ENCODE measurements at places on chromosomes 11 and 22.

- DNase-seq = no peak
These were observed 11.6 kb downstream of the SLC3A2 start for GRCh38 chr11:62892077-62892922.

- DNase-seq = no peak
These were observed 19.0 kb upstream of the LIMK2 start for GRCh38 chr22:31193092-31193491.

DNA sequence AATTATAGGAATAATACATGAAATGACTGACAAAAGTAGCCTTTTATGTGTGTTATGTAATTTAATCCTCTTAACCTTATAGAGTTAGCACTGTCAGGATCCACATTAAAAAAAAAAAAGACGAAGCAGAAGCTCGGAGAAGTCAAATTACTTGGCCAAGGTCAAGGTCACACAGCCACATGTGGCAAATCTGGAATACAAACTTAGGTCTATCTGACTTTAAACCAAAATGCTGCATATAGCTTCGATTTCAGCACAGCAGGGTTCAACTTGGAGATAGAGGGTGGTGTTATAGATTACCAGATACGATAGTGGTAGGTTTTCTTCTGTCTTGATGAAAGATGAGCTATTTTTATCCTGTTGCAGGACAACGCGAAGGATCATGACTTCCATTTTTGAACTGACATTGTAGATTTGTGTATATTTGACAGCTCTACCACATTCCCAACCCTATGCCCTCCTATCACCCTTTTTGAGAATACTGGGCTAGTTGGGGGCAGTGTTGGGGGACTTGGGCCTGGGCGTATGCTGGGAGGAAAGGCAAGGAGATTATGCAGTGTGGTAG, 11.6 kb upstream of the EHF start:
- DNase-seq = no peak

DNA sequence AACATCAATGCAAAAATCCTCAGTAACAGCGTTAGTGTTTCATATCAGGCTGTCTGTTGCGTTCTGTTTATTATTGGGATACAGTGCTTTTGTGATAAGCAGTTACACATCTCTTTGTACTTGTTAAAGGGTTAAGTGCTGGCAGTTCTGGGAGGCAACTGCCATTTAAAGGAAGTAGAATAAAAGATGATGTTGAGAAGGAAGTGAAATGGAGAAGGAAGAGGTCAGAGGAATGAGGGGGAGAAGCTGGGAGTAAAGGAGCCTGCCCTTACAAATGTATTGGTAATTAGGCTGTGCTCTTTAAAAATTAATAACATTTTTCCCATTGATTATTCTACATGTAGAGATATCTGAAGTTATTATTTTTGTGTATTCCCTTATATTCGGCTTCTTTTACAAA, 674.7 kb downstream of the NTM start:
- no peak for DNase-seq

DNA sequence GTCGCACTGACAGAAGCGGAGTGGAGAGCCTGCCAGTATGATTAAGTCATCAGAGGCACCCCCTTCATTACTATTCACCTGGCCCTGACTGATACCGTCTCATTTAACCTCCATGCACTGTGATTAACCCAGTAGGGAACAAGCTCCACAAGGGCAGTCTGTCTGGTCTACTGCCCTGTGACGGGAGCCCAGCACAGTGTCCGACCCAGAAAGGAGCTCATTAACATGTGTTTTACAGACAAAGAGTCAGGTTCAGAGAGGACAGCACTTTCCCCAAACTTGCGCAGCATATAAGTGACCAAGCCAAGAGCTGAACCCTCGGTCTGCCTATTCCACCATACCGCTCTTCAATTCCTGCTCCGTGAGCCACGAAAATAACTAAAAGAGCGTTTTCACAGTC, 129.5 kb downstream of the RRAS2 start:
- DNase-seq = no peak

GRCh38 chr22:42444077-42444904, 12.1 kb upstream of the NFAM1 start:
- peak; percentile 82 for DNase-seq

DNA sequence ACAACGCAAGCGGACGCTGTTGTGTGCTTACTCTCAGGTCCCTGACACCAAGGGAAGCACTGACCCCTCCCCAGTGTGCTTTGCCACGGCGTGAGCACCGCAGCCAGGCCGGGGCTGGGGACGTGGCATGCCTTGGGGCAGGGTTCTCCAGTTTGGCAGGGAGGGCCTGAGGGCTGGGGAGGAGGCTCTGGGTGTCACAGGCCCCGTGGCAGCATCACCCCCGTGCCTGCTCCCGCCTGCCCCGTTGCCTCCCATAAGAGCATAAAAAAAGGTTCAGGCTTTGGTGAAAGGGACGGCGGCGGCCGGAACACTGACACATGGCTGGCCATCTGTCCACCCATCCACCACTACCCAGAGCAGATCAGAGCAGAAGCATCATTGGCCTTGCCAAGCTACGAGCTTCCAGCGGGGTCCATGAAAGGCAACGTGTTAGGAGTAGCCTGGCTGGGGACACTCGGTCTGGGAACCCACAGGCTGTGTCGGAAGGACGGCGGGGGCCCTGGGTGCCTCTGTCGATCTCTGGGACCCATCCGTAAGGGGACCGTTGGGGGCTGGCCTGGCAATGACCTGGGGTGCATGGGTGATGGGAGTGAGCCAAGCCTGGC, 183.0 kb downstream of the IGLL1 start:
- no peak for DNase-seq

DNA sequence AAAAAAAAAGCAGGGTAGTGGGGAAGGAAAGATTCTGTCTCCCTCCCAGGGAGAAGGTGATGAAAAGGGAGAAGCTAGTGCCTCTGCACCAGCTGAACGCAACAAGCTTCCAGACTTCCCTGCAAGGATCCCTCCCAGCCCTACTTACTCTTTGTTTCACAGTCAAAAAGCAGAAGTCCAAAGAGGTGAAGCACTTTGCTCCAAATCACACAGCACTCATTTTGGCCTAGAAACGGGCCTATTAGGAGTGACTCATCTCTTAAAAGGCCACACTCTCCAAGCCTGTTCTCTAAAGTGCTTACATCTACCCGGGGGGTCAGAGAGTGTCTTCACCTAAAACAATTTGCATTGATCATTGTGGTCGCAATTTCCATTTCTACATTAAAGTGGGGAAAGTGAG, 17.7 kb upstream of the GRK3 start:
- no peak for DNase-seq
